T-cell (primary cell): ENCODE measurements at places on chromosomes 3 and 15.

- no peak for DNase-seq
These were observed 74.4 kb upstream of the SCN10A start for GRCh38 chr3:38890426-38890825.

DNA sequence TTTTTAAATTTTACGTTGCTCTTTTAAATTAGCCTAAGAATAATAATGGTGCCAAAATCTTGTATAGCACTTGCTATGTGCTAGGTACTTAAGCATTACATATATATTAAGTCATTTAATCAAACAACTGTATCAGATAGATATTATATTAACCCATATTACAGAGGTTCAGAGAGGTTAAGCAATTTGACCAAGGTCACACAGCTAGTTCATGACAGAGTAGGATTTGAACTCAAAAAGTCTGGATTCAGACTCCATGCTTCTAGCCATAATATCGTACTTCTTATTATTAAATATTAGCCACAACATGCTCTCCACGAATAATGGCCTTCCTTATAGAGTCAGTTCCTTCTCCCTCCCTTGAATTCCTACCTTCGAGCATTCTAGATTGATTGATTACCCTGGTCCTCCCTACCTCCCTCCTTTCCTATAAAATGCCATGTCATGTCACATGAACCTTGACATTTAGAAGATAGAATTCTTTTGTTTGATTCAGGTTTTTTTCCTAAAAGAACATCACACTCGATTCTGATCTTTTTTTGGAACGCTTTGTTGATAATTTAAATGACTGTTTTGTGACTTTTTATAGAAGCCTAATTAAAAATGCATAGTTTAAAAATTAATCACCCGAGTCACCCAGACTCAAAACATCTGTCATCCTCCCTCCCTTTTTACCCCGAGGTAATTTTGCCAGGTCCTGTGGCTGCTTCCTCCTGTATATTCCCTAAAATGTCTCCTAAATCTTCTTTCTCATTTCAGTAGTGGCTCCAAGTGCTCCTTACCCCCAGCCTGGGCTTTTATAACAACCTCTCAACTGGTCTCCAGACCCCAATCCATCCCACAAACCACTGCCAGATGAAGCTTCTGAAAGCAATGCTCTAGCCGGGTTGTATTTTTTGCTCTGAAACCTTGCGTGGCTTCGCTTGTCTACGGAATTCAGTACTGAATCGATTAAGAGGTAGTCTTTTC lies 8.5 kb upstream of the PSMD6 start:
- no peak for DNase-seq

DNA sequence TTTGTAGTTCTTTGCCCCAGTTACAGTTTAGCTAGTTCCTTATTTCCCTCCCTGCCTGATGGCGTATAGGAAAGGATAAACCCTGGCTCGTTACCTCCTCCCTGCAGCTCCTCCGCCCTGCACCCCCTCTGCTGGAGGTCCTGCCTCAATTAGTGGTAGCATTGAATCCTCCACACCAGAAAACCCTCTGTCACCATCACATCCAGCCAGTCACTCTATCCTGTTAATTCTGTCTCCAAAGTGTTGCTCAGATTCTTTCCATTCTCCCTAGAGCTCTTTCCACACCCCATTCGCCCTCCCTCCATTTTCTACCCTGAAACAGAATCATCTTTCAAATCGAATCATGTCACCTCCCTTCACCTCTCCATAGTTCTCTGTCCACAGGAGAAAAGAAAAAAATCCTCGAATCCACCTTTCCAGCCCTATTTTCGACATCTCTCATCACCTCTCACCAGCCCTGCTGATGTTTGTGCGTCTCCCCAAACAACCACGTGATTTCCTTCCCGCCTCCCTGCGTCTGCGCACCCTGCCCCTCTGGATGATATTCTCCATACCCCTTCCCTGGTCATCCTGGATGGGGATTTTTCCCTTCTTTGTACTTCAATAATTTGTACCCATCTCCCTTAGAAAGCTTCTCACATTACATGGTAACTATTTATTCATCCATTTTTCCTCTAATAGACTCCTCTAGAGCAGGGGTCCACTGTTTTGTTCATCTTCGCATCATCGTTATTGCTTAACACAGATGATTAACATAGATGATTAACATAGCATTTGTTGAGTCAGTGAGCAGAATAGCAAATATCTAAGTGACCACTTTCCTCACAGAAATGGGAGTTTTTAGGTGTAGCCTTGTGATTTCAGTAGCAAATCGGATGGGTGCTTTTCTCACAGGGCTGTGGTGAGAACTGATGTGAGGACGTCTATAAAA lies 37.1 kb downstream of the MAP3K13 start:
- DNase-seq = no peak

GRCh38 chr3:135503760-135504686 lies 461.5 kb upstream of the PPP2R3A start:
- no peak for DNase-seq

- no peak for DNase-seq
These were observed 177.9 kb downstream of the ARPP21 start for GRCh38 chr3:35817216-35817615.

DNA sequence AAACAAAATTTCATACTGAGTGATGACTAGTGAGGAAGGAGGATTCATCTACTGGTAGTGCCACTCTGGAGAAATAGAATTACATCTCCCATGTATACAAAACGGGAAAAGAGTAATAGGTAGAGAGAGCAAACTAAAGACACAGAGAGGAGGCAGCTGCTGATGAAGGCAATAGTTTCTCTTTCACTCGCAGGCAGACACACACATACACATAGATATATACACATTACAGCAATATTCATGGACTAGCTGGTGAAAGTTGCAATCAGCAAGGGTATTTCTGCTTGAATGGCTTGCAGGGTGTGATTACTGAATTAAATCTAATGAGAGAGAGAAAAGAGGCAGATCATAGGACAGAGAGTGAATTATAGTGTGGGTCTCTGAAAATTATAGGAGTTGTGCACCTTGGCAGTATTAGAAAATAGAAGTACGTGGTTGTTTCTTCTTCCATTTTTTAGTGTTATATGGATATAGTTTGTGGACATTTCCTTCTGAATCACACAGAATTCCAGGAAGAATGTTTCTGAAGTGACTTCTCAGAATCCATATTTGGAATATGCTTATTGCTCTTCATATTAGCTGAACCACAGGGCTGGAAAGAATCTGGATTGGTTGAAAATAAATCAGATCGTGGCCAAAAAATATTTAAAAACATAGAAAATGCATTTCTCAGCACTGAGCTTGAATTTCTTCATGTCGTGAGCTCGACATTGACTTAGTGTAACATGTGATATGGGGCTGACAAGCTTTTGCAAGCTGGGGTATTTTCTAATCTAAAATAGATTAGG lies 991.2 kb downstream of the TUSC7 start:
- DNase-seq = no peak

DNA sequence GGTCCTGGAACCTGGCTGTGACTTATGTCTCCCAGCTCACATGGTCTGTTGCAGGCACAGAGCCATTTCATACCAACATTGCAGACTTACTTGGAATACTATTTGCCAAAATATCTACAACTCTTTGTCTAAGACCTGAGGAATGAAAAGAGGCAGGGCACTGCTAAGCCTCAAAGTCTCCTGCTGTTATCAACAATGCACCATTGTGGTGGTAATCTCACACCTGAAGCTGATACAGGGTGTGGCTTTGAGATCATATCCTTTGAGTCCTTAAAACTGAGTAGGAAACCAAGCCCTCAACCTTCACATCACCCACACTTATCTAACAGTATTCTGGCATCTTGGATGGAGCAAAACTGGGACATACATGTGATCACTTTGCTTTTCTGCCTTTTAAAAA lies 782.0 kb downstream of the EPHA3 start:
- DNase-seq = no peak

- DNase-seq = peak; percentile 2
These were observed 835 bp downstream of the SEMA5B start for GRCh38 chr3:123026565-123027291.

DNA sequence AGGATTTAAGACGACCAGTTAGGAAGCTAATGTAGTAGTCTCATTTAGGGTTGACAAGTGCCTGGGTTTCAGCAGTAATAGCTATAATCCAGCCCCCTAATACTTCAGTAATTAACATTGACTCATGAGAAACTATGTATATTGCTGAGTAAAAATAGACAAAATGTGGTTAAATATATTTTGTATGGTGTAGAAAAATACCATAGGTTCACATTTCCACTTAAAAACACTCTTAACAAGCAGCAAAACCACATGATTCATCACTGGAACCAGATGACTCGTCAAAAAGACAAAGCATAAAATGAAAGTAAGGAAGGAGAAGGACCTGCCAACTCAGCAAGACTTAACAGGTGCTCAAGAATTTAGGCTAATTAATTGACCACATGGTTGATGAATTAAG lies 288.9 kb downstream of the EFHB start:
- DNase-seq = no peak
